ENCODE measurements at places on chromosomes 5 and 9.

GRCh38 chr9:98958271-98958984, 14.7 kb downstream of the COL15A1 start:
- DNase-seq = no peak

GRCh38 chr5:31215236-31215635, 21.8 kb downstream of the CDH6 start:
- no peak for DNase-seq

- no peak for DNase-seq
Measured at GRCh38 chr5:160458806-160459800, 37.4 kb downstream of the PTTG1 start.

GRCh38 chr9:23552876-23553601, 273.0 kb downstream of the ELAVL2 start:
- DNase-seq = no peak

DNA sequence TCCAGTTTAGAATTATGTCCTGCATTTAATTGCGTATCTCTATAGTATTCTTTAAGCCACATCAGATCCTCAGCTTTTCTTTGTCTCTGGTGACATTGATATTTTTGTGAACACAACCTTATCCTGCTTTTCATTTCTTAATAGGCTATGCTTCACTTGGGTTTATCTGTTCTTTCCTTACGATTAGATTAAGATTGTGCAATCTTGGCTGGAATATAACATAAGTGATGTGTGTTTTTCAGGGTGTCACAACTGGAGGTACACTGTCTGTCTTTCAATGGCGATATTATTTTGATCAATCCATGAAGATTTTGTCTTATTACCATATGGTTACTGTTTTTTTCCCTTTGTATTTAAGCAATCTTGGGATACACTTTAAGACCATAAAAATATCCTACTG, 23.6 kb downstream of the NAA35 start:
- DNase-seq = no peak

DNA sequence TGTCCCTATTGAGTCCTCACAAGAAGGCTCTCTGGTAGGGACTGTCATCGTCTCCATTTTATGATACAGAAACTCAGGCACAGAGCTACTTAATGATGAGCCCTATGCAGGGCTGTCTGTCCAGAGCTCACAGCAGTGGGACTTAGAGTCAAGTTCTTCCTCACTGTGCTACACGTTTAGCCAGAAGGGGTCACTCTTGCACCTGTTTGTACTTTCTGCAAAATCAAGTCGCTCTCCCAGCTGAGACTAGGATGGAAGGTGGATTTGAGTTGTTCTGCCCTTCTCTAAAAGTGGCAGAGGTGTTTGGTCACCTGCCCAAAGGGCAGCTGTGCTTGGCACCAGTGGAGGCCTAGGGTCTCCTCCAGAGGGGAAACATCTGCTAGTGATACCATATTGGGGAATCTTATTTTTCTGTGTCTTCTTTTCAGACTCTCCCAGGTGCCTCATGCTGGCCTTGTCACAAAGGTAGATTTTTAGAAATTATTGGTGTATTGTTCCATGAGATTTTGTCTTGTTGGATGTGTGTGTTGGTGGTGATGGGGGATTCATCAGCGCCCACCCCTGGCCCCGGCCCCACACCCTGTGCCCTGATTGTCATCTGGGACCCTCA, 104.2 kb downstream of the PPARGC1B start:
- no peak for DNase-seq

DNA sequence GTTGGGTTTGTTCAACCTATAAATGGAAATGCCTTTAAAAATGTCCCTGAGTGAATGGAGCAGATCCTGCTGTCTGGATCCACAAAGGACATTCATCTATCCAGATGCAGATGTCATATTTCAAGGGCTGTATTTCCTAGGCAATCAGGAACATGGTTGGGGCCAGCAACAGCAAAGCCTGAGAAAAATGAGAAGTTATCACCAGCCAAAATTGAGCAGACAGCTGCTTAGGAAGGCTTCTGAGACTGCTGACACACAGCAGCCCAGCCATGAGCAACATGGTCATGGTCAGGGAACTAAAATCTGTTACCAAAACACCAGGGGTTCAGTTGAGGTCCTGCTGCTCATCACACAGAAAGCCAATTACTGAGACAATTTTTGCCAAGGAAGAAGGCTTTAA, 9.2 kb upstream of the IL7R start:
- DNase-seq = no peak

- no peak for DNase-seq
Measured at GRCh38 chr9:130417602-130418001, 27.2 kb upstream of the ASS1 start.

- DNase-seq = no peak
Measured at GRCh38 chr5:139178935-139179334, 19.2 kb downstream of the SIL1 start.

GRCh38 chr5:153674356-153674755, 183.9 kb downstream of the GRIA1 start:
- DNase-seq = no peak

DNA sequence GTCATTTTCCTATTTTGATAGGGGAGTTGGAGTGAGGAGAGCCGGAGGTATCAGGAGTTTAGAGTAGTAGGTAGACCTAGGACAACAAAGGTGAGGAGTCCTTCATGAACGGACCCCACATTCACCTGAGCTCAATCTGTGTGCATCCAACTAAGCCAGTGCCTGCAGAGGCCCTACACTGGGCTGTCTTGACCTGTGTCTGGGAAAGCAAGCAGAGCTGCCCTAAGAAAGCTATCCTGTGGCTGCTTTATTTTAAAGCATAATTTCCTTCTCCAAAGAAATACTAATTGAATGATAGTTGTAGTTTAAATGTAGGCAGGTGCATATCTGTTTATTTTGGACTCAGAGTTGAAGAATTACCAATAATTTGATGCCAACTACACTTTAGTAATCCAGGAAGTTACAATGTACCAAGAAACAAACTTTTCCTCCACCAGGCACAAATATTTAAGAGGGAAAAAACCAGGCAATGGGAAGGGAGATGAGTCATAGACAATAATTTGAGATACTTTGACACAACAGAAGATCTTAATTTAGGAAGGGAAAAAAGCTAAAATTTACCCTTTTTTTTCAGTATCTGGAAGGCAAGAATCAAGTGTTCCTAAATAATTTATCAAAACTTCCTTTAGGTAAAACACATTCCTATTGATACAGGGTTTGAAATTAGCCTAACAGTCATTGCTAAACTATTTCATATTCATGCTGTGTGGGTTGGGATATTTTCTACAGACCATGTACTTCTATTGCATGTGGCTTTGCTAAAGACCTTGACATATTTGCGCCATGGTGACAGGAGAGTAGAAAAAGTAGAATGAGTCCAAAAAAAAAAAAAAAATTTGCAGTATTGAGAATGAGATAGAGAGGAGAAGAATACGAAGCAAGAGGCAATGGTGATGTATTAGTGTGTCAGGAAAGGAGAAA, 376.6 kb upstream of the TUSC1 start:
- DNase-seq = no peak

GRCh38 chr9:33306037-33306436, 15.7 kb downstream of the NFX1 start:
- no peak for DNase-seq

GRCh38 chr9:112315331-112316257, 17.8 kb downstream of the PTBP3 start:
- no peak for DNase-seq

- DNase-seq = no peak
Measured at GRCh38 chr9:127078336-127078735, 44.1 kb downstream of the ANGPTL2 start.

DNA sequence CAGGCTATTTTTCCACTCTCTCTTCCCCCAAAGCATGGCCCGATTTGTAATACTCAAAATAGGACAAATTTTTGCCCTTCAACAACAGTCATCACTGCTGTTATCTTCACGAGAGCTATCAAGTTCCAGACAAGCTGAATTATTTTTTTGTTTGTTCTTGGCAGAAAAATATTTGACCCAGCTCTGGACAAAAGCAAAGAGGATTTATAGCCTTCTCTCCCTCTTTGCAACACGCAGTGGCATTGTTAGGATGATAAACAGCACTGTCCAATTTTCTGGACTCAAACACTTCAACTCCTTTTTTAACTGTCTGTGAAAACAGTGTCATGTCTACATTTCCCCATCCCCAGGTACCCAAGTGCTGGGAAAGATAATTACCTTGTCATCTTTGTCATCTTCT, 160.3 kb downstream of the SLF1 start:
- no peak for DNase-seq

GRCh38 chr9:91589101-91589553, 165.5 kb upstream of the NFIL3 start:
- no peak for DNase-seq

- no peak for DNase-seq
Measured at GRCh38 chr9:109048822-109049221, 35.5 kb upstream of the CTNNAL1 start.

DNA sequence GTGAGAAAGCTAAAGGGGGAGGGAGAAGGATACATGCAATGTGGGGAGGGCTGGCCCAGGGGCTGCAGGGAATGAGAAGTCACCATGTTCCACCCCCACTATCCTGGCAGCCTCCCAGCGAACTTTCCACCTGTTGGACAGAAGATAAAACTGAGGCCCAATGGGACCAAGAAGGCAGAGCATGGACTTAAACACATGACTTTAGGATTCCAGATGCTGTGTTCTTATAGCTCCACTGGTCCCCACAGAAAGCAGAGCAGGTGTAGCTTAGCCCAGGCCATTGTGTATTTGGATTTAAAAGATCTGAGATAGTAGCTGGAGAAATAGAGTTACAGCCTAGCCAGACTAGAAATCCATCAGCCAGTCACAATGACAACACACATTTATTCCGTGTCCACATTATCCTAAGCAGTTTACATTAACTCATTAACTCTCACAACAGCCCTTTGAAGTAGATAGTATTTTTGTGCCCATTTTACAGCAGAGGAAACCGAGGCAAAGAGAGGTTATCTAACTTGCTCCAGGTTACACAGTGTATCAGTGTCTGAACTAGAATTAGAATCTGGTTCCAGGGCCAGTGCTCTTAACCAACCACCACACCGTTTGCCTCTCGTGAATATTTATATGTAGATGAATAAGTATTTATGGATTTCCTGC, 121.0 kb downstream of the RGS3 start:
- no peak for DNase-seq

DNA sequence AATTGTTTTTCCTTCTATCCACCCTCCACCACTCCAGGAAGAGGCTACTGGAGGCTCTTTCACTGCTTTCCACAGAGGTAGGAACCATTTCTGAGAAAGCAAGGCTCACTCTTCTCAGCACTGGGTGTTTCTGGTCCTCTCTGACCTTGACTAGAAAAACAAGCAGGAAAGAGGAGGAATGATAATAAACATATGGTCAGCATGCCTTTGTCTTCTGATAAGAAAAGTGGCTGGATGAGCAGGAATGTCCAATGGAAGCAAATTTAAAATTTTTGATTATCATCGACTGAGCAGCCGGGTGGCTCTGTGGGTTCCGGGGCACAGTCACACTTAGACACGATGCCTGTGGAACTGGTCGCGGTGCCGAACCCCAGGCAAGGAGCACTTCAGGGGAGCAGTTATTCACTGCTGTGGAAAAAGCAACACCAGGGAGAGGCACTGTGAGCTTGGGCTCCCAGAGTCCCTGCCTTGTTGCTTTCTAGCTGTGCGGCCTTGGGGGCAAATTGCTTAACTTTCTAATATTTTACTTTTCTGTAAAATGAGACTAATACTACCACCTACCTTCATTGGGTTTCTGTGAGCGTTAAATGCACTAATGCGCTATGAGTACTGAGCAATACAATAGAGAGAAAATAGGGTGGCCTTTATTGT, 157.0 kb upstream of the LHFPL2 start:
- DNase-seq = no peak

DNA sequence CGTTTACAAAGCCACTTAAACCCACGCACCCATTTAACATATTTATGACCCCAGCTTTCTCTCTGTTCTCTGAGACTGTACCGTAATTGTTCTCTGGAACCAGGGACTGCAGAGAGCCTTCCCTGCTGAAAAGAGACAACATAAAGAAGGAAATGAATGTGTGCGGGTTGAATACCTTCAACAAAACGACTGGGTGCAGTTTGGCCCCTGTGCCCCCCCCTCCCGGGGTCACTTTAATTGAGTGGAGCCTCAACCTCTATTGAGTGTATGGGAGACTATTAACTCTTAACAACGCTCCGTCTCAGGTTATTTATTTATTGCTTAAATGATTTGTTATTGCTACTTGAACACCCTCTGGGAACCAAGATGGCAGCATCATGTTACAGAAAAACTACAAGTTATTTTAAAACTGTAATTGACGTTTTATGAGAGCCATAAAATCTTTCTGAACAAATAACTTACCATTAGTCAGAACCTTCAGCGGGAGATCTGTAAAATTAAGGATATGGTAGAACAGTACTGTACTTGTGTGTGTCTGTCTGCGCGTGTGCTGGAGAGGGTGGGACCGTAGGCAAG, 70.6 kb downstream of the GAS1 start:
- no peak for DNase-seq

DNA sequence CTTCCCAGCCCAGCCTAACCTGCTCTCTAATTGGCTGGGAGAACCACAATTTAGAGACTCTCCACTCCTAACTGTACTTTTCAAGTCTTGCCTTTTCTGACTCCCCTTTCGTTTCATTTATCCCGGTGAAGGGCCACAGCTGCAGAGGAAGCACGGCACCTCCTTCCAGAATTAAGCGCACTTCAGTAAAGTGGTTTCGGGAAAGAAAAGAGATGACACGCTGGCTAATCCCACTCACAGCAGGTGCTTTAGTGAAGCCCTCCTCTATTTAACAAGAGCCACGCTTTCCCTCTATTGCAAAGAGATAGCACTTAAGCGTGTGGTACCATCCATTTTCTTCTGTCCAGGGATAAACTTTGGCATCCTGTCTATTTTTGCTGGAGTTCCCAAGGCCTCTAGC, 4.8 kb downstream of the DNAH5 start:
- no peak for DNase-seq

GRCh38 chr5:81363093-81363871, 30.7 kb downstream of the ACOT12 start:
- no peak for DNase-seq

GRCh38 chr5:112635276-112635675, 102.4 kb upstream of the APC start:
- DNase-seq = no peak

DNA sequence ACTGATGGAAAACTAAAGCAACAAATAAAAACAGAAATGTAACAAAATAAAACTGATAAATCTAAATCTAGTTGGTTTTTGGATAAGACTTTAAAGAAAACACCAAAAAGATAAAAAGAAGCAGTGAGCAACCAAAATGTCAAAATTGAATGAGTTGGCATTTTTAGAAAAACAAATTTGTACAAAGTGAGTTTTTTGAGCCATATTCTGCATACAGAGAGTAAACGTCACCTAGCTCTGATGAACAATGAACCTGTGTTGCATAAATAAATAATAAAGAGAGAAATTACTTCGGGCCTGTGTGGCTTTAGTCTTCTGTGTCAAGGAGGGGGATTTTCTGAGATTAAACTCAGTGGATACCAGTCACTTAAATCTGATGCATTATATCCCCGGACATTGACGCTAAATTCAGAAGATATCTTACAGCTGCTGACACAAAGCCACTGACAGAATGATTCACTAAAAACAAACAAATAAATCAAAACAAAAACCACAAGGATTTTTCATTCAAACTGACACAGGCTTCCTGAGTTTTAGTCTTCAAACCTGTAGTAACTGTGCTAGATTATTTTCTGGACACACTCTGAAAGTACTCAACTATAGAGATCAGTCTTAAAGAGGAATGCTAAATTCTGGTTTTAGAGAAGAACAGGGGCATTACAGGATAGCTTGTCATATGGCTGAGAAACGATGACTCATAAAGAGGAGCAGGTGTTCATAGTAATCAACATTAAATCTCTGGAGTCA, 403.5 kb upstream of the ST8SIA4 start:
- DNase-seq = no peak
